ENCODE measurements at places on chromosomes 2 and 18.
A peak's percentile ranks its signal among the peaks of the same experiment; 100 is the strongest.

GRCh38 chr18:67766930-67767329 lies 250.4 kb upstream of the DSEL start:
- DNase-seq: no peak

DNA sequence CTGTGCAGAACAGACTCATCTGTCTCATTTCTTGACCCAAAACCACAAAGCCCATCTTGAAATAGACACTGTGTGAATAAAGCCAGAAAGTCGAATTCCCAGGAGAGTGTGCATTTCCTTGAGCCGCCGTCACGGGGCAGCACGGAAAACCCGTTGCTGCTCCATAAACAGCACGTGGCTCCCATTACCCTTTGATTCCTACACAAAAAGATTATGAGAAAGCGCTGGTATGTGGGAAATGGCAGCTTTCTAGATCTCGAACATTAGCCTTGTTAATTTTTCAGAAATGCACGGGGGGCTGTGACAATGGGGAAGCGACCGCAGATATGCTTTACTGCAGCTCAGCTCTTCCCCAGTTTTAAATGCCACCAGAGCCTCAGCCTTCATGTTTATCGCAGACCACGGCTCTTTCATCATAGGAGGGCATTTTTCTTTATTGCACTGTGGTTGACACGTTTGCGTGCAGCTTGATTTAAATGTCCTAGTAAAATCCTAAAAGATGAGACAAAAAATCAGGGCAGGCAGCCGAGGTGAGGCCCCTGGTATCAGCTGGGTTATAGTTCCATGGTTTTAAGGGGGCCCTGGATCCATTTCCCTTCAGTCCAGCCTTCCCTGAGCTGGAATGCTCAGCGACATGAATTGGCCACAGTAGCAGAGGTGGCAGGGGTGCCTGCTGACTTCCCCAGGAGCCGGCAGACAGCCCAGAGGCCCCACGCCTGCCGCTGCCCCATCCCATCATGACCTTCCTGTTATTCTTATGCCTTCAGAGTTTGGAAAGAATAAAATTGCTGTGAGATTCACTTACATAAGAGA lies 249.3 kb downstream of the NDUFA10 start:
- DNase-seq: no peak

DNA sequence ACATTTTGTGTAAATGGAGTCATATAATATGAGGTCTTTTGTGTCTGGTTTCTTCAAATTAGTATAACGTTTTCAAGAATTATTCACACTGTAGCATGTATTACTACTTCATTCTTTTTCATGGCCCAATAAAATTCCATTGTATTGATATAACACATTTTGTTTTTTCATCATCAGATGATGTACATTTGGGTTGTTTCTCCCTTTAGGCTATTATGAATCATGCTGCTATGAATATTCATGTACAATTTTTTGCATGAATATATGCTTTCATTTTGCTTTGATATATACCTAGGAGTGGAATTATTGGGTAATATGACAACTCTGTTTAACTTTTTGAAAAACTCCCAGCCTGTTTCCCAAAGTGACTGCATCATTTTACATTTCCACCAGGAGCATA lies 220.2 kb downstream of the NR4A2 start:
- DNase-seq: no peak

GRCh38 chr2:119126650-119127049 lies 31.9 kb downstream of the C1QL2 start:
- no peak for DNase-seq

DNA sequence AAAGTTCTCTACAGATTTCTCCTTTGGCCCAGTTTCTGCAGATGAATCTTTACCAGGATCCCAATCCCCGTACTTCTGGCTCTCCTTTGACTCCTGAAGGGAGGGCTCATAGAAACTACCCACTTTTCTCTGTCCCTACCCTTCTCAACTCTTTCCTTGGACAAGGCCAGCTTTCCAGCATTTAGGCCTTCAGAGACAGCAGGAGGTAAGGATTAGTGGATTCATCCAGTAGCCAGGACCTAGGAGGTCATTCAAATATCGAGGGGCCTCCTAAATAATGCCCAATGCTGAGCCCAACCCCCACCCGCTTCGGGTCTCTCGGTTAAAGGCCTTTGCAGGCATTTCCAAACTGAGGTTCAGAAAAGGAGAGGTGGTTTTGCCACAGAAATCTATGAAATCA lies 4.8 kb upstream of the ZNF532 start:
- no peak for DNase-seq

GRCh38 chr2:96913398-96914202 lies 43.7 kb upstream of the SEMA4C start:
- DNase-seq: no peak

DNA sequence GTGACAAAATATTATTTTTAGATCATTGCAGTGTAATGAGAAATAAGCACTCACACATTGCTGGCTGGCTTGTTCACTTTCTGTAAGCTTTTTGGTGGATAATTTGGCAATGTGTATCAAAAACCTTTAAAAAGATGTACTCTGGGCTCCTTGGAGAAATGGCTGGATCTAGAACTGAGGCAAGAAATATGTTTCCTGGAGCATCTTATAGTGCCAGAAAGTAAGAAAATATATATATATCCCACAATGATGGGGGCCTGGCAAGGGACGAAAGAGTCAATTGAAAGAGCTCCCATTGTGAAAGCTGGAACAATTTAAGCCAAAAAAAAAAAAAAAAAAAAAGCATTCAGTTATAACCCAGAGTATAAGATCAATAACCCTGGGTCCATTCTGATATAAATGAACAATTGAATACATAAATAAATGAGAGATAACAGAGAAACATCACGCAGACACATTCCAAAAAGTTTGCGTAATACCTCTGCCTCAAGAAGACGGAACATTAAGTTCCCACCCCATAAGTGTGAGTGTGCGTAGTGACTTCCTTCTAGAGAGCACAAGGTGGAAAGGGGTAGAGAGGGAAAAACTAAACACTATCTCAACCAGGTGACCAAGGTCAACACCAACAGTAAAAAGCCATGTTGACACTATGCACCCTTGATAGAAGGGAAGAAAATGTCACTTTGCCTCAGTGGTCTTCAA lies 77.5 kb downstream of the BIN1 start:
- DNase-seq: no peak

DNA sequence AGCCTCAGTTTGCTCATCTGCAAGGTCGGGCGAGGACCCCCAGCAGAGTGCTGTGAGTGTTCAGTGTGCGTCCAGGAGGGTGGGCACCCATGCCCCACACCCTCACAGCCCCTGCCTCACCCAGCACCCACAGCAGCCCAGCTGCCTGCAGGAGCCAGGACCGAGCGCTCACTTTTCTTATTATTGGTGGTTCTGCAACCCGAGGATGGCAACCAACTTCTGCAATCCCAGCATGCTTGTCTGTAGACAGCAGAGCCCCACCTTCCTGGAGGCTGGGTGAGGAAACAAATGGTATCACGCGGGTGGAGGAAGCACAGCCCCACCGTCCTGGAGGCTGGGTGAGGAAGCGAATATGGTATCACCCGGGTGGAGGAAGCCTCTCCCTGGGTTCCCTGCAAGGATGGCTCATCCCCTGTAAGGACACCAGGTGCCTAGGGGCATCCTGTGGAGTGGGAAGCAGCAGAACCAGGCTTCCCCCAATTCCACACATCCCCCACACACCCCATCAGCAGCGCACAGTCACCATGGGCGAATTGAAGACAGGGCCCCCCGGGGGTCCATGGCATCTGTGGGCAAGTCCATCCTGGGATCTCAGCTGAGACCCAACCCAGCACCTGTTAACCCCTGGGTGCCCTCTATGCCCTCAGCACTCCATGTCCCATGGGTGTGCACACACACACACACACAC lies 220.5 kb upstream of the RAB6C start:
- no peak for DNase-seq

GRCh38 chr18:28794459-28795245 lies 617.7 kb upstream of the CDH2 start:
- DNase-seq: no peak

- DNase-seq: no peak
These were observed 50.9 kb downstream of the ADNP2 start for GRCh38 chr18:80159713-80160636.

GRCh38 chr2:85926931-85927661 lies 38.3 kb upstream of the ST3GAL5 start:
- DNase-seq: no peak

- DNase-seq: peak; percentile 28
These were observed 122.7 kb downstream of the COL6A3 start for GRCh38 chr2:237291138-237291792.

- DNase-seq: no peak
These were observed 623.2 kb upstream of the ID2 start for GRCh38 chr2:8058652-8059051.

GRCh38 chr2:62369541-62370202 lies 136.3 kb downstream of the TMEM17 start:
- no peak for DNase-seq

DNA sequence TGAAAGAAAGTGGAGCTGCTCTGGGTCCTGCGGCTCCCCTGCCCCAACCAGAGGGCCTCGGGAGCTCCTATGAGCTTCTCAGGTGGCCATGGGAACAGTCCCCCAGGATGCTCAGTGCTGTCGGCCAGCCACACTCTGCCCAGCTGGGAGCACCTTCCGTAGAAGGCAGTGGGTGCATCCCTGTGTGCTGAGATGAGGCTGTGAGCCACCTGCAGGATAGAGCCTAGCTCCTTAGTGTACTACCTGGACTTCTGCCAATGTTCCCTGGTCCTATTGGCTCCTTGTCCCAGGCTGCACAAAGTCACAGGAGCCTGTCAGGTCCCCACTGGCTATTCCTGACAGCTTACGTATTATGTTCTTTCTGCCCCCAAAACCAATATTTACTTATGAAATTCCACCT lies 16.1 kb downstream of the PRELID3A start:
- DNase-seq: no peak

DNA sequence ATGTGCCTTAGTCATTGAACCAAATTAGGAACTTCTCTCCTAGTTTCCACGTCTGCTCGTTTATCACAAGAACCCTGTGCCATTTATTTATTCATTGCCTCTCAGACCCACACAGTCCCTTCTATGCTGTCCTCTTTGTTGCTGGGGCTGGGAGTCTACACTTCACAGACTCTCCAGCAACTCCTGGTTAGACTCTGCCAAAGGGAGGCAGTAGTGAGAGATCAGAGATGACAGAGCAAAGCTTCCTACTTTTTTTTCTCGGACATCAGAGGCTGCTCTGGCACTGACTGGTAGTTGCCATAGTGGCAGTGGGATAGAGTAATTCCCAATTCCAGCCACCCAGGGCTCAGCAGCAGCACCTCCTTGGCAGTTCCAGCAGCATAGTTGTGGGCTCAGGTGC lies 277.5 kb downstream of the BCL11A start:
- no peak for DNase-seq

DNA sequence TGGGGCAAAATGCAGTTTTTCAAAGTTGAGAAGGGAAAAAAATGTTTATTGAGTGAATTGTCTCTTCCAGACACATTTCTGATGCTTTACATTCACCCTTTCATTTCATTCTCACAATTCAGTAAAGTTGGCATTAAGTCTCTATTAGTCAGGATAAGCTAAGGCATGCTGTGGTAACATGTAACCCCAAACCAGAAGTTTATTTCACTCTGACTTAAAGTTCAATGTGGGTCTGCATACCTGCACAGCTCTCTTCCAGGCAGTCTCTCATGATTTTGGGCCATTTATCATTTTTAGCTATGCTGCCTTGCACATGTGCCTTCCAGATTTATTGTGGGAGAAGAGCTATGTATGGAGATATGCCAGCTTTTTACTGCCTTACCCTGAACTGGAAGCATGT lies 48.0 kb downstream of the DDX18 start:
- DNase-seq: no peak

DNA sequence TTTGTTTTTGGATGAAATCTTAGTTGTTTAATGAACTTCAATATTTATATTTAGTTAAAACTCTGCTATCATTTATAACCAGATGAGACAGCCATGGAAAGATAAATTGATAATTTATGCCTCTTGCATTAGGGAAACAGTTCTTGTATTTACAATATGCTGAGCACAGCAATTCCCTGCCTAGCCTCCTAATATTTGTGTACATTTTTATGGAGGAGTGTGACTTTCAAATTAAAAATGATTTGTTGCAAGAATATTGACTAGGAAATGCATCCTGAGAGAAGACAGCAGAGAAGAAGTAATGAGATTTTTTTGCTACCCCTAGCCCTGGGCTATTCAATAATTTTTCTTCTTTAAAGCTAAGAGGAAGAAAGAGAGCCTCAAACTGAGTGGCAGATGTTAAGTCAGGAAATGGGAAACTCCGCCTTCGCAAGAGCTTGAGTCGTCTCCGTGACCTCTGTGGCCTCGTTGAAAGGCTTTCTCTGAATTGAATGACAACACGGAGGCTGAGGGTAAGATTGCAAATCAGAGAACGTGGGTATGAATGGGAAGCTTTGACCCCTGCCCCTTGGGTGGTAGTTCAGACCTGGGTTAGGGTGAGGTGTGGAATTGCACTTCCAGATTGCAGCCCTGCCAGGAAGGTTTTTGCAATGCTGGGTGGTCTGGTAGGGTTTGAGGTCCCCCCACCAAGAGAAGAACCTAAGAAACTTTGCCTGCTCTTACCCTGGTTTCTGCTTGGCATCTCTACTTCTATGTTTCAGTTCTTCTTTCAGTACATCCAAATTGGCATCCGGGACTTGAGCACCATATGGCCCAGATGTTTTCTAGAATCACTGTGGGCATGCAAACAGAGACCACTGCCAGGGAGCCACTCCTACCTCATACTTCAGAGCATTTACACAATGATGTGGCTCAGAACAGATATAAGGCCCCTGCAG lies 210.3 kb upstream of the RBMS1 start:
- peak; percentile 1 for DNase-seq

DNA sequence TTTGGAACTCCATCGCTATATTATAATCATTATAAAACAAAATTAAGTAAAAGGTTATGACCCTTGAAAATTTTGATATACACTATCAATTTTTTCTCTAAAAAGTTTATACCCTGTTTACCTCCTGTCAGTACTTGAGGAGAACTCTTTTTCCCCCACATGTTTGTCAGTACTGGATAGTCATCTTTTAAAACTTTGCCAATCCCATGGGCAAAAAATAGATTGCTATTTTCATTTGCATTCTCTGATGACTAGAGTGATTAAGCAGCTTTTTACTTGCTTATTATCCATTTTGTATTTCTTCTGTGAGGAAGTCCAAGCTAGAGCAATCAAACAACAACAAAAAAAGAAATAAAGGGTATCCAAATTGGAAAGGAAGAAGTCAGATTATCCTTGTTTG lies 76.4 kb downstream of the DGKD start:
- no peak for DNase-seq

- no peak for DNase-seq
These were observed 240.5 kb upstream of the CHAC2 start for GRCh38 chr2:53527056-53527455.

DNA sequence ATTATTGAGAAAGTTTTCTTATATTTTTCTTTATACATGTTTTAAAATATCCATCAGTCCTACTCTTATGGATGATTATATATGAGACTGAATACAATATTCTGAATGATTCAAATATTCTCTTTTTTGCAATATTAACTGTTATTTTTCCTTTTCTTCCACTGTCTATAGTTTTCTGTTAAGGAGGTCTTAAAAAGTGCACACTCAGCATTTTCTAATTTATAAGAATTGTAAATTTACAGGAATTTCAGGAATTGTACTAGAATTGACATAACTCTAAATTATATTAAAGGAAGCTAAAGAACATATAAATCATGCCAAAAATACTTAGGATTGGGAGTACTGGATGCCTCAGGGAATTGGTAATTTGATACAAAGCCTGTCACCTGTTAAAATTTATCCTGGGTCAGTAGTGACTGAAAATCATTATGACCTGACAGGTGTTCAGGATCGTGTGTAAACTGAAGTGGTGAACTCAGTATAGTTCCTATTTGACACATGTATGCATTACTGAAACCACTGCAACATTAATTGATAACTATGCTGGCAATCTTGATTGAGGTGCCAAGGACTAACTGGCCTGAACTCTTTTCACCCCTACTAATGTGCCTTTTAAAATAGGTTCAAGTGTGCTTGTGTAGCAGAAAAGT lies 30.4 kb downstream of the MSTN start:
- no peak for DNase-seq
